PC-3 (cell line): ENCODE measurements at places on chromosomes 3 and 15. TPM values are rescaled to one million over a fixed set of nuclear protein-coding genes. Genes with fewer than 3 reads are reported as not detected.

DNA sequence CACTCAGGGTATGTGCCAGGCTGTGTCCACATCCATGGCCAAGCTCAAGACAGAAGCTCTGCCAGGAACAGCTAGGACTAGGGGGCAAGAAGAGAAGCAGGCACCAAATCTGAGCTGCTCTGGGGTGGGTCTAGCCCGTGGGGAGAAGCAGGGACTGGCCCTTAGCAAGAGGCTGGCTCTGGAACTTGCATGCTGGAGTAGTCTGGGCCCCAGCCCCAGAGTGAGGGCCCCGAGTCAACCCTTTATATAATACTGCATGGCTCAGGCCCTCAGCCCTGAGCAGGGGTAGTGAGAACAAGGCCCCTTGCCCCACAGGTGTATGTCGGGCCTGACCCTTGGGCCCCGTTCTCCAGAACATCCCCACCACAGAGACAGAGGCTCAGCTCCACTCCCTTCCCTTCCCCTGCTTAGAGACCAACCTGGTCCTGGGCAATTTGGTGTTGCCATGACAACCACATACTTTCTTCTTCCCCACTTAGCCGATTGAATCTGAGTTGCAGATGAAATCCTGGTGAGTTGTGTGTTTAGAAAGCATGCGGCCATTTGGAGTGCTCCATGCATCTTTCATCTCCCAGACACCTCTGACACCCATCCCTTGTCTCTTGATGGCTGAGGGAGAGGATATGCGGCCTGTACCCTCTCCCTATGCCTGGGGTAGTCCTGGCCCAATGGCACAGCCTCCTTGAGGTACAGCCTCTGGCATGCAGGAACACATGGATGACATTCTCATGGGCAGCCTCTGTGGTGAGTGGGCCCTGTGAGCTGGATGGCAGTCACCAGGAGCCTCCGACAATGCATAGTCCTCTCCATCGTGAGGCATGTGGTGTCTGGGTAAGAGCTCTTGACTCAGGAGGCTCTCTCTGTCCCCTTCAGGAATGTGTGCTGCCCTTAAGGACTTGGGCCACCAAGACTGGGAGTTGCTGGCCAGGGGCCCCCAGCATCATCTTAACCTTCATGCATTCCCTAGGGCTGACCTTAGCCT lies 29.2 kb upstream of the SFMBT1 start:
- no peaks in the 10 kb centered on the region for H3K36me3 ChIP-seq
- H3K27me3 ChIP-seq, result no peaks in the 10 kb centered on the region
- no peak overlapping the region for H3K4me3 ChIP-seq
- DNase-seq, result no peak

DNA sequence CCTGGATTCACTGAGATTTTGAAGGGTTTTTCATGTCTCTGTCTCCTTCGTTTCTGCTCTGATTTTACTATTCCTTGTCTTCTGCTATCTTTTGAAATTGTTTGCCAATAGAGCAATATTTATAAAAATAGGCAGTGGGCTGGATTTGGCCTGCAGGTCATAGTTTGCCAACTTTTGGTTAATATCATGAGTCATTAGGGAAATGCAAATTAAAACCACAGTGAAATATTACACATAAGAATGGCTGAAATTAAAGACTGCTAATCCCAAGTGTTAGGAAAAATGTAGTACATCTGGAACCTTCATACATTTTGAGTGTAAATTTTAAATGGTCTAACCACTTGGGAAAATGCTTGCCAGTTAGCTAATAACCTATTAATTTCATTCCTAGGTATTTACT lies 56.3 kb downstream of the ABI3BP start:
- no peaks in the 10 kb centered on the region for H3K27me3 ChIP-seq
- H3K4me3 ChIP-seq, result no peak overlapping the region
- H3K4me1 ChIP-seq, result no peaks in the 10 kb centered on the region
- H3K36me3 ChIP-seq, result no peaks in the 10 kb centered on the region
- peak; percentile 16 for DNase-seq

DNA sequence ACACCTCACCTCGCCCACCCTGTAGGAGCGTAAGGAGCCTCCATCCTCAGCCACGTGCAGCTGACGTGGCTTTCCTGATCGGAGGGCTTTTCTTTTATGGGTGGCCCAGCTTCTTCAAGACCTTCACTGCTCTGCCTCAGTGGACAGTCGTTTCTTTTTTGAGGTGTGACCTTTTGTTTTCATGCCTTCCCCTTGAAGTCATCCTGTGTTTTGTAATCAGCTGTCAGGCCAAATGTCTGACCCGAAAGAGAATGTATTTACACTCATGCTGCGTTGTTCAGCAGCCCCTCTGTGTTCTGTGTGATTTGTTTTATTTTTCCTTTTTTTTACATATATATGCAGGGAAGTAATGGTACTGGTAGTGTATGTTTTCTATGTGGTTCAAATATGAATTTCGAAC lies 41.8 kb downstream of the CCK start:
- H3K4me3 ChIP-seq, result no peak overlapping the region
- H3K36me3 ChIP-seq, result no peaks in the 10 kb centered on the region
- H3K4me1 ChIP-seq, result no peaks in the 10 kb centered on the region
- no peak overlapping the region for H3K27ac ChIP-seq
- DNase-seq, result no peak

GRCh38 chr3:117433427-117433826 lies 723.8 kb downstream of the TUSC7 start:
- no peak for DNase-seq
- H3K27me3 ChIP-seq, result no peaks in the 10 kb centered on the region
- H3K36me3 ChIP-seq, result no peaks in the 10 kb centered on the region
- H3K4me1 ChIP-seq, result no peaks in the 10 kb centered on the region

DNA sequence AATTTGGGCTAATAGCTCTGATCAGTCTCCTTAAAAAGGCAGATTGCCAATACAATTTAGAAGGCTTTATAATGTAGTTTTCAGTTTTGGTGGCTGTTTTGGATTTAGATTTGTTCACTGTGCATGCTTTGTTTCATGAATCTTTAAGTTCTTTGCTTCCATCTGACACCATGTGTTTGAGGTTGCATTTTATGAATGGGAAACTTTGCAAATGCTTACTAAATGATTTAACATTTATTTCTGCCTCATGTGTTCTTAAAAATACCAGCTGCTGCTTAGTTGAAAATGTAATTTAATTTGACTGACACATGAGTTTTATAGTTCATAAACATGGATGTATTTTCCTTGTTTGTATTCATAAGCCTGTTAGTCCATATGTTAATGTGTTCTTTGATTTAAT lies 78.6 kb downstream of the RNF13 start:
- no peak overlapping the region for H3K27ac ChIP-seq
- no peak for DNase-seq
- no peaks in the 10 kb centered on the region for H3K4me1 ChIP-seq

LIPC gene
- total RNA-seq, result not detected in 2 replicates
